Left kidney (tissue), 8 donors: ENCODE measurements at places on chromosomes 3 and 15. TPM values are rescaled to one million over a fixed set of nuclear protein-coding genes. Genes with fewer than 3 reads are reported as not detected.

- no peak for DNase-seq
These were observed 146.9 kb downstream of the SV2B start for GRCh38 chr15:91246998-91247397.

DNA sequence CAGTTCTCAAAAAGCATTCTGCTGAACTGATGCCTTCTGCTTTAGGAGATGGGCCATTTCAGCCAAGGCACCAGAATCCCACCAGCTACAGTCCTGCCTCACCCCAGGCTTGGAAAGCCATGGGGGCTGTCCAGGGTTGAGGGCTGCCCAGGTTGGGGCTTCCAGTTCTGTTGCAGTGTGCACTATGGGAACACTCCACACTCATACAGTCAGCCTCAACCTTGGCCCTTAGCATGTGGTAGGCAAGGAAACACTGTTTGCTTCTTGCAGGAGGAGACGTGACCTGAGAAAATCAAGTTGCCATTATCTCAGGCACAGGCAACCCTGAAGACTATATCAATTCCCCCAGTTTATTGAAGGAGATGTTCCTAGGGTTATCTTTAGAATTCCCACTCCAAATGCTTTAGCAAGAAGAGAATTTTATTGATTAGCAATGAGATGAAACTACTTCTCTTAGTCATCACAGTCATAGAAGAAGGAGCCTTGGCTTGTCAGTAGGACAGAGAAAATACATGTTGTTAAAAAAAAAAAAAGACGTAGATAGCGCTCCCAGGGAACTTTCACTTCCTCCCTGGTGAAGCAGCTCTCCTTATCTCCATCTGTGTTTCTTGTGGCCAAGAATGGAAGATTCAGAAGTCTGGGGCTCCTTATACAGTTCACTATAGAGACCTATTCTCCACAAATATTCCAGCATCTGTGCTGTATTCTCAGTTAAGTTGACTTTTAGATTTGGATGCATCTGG lies 38.3 kb upstream of the IL12A start:
- no peak for DNase-seq

- no peak for DNase-seq
These were observed 17.8 kb upstream of the MORF4L1 start for GRCh38 chr15:78854833-78855372.

- DNase-seq: no peak
These were observed 119.9 kb downstream of the NSMCE3 start for GRCh38 chr15:29149738-29150075.

DNA sequence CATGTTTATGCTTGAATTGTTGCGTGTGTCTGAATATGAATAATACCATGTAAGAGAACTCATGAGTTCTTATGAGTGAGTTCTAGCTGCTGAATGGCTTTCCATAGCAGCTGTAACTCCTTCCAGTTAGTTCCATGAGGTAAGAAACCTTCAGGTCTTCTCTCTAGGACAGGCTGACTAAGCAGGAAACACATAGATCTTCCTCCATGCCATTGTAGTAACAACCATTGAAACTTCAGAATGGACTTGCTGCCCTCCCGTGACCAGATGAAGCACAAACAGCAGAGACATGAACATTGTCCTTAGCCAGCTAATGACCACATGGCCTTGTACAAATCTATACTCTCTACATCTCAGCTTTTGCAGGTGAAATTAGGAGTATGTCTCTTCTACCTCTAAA lies 200.0 kb downstream of the ZNF385D start:
- no peak for DNase-seq

DNA sequence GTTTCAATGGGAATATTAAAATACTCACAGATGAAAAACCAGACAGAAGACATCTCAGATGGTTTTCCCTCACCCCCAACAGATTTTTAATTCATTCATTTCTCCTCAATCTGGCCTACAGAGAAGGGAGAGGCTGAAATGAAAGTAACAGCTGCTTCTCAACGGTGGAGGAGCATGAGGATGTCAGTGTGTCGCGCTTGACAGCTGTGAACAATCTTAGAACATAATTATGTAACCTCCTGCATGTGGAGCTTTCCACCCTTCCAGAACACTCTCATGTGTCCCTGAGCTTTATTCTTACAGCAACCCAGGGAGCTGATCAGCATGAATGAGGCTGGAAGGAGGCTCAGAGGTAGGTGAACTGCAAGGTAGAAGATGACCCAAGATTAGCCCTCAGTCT lies 52.7 kb downstream of the MB21D2 start:
- DNase-seq: no peak

DNA sequence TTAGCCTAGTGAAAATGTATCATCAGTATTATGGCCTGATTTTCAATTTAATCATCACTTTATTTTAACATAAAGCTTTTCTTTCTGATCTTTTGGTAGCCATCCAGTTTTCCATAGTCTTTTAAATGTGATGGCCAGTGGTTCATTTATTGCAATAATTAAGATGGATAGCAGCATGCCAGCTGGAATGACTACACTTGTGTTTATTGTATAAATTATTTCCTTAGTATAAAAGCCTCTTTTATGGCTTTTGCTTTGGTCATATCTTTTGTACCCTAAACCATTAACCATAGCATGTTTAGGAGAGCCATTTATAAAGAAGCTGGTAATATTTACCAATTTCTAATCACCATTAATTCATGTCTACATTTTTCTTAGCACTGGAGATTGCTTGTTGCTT lies 31.7 kb downstream of the ALCAM start:
- DNase-seq: no peak

DNA sequence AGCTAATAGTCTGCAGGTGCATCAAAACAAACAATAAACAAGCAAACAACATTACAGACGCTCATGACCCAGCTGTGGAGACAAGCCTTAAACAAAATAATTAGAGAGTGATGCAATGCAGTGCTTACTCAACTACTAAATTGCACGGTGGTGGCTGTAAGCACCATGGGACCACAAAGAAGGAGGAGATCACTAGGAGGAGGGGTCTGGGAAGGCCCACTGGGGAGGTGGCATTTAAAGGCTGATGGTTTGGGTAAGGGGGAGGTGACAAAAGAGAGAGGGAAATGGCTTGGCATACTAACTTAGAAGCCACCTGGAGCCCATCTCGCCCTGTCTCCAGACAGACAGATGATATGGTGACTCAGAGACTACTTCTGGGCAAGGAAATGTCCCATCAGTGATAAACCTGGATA lies 516.7 kb downstream of the FOXP1 start:
- no peak for DNase-seq

- DNase-seq: no peak
These were observed 27.6 kb upstream of the SEMA6D start for GRCh38 chr15:47689660-47690059.

DNA sequence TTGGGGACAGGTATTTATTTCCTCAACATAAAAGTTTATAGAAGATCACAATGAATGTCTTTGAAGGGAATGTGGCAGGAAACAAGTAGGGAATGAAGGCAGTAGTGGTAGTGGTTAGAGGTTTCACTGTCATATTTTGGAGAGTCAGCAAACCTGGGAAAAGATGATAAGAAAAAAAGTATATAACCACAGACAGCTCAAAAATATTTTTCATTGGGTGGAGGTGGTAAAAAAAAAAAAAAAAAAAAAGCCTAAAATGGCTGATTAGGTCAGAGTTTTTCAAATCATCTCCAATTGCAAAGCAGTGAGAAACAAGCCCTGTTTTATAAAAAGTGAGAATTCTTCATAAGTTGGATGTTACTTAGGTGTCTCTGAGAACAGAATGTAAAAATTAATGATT lies 400.0 kb downstream of the LSAMP start:
- no peak for DNase-seq

- no peak for DNase-seq
These were observed 2.1 kb downstream of the GK5 start for GRCh38 chr3:142223282-142223681.

DNA sequence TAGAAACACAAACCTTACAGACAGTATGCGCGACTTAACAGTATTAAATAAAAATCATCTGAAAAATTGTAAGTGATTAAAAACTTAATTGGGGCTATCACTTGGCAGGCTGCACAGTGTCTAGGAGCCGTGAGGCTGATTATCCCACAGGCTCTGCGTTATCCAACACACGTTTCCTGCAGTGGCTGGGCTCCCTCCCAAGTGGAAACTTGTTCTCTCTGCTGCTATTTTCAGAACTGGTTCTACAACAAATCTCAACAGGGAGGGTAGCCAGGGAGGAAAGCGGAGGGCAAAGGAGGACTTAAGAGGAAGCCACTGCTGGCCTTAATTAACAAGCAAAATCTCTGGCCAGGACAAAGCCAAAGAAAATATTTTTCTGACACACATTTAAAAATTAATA lies 555.2 kb downstream of the MAGI1 start:
- DNase-seq: peak; percentile 60

GRCh38 chr3:148951599-148952361 lies 39.6 kb upstream of the GYG1 start:
- DNase-seq: no peak

- no peak for DNase-seq
These were observed 47.5 kb upstream of the RAD51 start for GRCh38 chr15:40647523-40647922.

- no peak for DNase-seq
These were observed 58.1 kb downstream of the SLTM start for GRCh38 chr15:58875343-58875742.

DNA sequence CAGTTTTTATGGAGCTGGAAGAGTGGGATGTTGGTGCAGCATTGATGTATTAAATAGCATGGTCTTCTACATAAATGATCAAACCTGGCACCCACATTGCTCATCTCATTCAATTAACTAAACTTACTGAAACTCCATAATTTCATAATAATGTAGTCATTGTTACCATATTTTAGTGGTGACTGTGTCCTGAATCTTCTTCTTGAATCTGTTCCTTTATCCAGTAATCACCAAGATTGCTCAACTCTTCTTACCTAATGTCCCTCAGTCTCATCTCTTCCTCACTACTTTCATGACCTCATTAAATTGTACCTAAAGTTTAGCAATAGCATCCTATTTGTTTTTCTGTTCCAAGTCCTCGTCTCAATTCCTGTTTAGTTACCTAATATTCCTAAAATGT lies 69.8 kb downstream of the FGF7 start:
- DNase-seq: no peak

DNA sequence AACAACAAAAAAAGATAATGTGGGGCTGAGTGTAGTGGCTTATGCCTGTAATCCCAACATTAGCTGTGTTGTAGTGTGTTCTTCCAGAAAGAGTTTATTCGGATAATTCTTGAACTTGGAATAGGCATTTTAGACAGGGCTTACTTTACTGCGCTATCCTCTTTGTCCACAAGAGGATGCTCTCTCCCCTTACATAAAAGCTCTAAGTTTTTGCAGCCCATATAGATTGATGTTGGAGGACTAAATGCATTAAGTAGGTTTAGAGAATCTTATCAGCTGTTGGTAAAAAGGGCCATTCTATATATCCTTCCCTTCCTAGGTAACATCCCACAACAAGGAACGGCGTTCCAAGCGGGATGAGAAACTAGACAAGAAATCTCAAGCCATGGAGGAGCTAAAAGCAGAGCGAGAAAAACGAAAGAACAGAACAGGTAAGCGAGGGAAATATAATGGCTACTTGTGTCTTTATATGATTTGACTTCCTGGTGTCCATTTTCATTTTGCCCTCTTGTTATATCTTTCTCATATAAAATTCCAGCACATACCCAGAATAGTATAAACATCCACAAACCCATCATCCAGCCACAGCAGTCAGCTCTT lies 27.8 kb upstream of the ITPKA start:
- DNase-seq: peak; percentile 50

GRCh38 chr3:141436180-141436579 lies 50.6 kb upstream of the RASA2 start:
- no peak for DNase-seq

- no peak for DNase-seq
These were observed 5.7 kb upstream of the SEMA6D start for GRCh38 chr15:47711655-47712054.

DNA sequence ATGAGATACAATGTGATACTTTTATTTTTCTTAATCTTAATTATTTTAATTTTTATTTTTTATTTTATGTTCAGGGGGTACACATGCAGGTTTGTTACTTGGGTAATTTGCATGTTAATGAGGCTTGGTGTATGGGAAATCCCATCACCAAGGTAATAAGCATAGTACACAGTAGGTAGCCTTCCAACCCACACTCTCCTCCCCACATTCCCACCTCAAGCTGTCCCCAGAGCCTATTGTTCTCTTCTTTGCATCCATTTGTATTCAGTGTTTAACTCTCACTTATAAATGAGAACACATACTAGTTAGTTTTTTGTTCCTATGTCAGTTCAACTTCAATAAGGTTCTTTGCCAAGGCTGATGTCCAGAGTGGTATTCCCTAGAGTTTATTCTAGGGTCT lies 1375.4 kb downstream of the NSUN3 start:
- no peak for DNase-seq

GRCh38 chr3:107514453-107514852 lies 8.3 kb upstream of the BBX start:
- no peak for DNase-seq

DNA sequence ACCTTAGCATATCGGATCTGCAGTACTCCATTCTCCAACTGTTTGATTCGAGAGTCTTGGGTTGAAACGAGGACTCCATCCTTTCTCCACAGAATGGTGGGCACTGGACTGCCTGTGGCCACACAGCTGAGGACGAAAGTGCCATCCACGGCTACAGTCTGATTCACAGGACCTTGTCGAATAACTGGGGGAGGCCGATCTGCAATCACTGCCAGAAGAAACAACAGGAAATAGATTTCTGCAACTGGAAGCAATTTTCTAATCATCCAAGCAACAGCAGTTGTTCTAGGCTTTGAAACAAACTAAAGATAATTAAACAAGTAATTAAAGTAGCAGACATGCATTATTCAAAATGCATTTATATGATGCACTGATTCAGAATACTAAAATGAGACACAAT lies 1097.7 kb downstream of the ROBO1 start:
- DNase-seq: no peak

- DNase-seq: no peak
These were observed 34.4 kb downstream of the FAM43A start for GRCh38 chr3:194720048-194720447.

- no peak for DNase-seq
These were observed 122.7 kb downstream of the B3GALNT1 start for GRCh38 chr3:160982491-160982890.

The IL17RE gene
- 18.6 TPM for polyA plus RNA-seq

The P2RY13 gene
- polyA plus RNA-seq: 0.81 TPM

The SKIL gene
- 66.0 TPM for polyA plus RNA-seq

The GOLGA8S gene
- 1.4 TPM for polyA plus RNA-seq

The TGM5 gene
- not detected for polyA plus RNA-seq

The SLC2A2 gene
- polyA plus RNA-seq: 19.5 TPM

The CDHR4 gene
- polyA plus RNA-seq: 0.28 TPM

The SNURF gene
- polyA plus RNA-seq: 25.9 TPM

The SNUPN gene
- polyA plus RNA-seq: 30.1 TPM

The CCR1 gene
- polyA plus RNA-seq: 2.0 TPM

The HHLA2 gene
- 21.3 TPM for polyA plus RNA-seq

The COL6A5 gene
- 0.07 TPM for polyA plus RNA-seq

The CEP152 gene
- 14.6 TPM for polyA plus RNA-seq

The EPM2AIP1 gene
- 69.5 TPM for polyA plus RNA-seq

The HTR3D gene
- polyA plus RNA-seq: not detected

The SAMD7 gene
- polyA plus RNA-seq: not detected

The EXD1 gene
- 0.07 TPM for polyA plus RNA-seq
